AG04449 (cell line): ENCODE measurements at places on chromosomes 4 and X.

GRCh38 chr4:5489260-5489659, 219.1 kb downstream of the EVC2 start:
- no peak for DNase-seq

DNA sequence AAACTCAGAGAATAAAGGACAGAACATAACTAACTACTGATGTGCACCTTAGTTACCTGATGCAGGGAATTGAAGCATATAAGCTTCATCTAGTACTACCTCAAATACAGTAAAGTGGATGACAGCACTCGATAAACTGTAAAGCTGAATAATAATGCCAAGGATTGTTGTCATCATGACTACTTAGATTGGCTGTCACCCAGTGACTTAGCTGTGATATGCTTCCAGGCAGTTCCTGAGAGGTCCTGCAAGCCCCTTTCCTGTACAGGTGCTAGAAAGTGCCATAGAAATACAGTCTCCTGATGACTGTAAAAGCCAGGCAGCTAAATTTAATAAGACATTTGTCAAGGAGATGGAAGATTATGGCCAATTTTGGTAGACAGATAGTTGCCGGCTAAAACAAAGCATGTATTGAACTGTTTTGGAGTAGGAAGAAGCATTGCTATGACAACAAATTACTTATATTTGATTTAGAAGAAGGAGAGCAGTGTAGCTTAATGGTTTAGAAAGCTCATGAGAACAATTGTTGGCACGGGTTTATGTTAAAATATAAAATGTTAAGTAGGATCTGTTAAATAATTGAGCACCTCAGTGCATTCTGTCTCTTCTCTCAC, 29.7 kb downstream of the TMEM164 start:
- no peak for DNase-seq

DNA sequence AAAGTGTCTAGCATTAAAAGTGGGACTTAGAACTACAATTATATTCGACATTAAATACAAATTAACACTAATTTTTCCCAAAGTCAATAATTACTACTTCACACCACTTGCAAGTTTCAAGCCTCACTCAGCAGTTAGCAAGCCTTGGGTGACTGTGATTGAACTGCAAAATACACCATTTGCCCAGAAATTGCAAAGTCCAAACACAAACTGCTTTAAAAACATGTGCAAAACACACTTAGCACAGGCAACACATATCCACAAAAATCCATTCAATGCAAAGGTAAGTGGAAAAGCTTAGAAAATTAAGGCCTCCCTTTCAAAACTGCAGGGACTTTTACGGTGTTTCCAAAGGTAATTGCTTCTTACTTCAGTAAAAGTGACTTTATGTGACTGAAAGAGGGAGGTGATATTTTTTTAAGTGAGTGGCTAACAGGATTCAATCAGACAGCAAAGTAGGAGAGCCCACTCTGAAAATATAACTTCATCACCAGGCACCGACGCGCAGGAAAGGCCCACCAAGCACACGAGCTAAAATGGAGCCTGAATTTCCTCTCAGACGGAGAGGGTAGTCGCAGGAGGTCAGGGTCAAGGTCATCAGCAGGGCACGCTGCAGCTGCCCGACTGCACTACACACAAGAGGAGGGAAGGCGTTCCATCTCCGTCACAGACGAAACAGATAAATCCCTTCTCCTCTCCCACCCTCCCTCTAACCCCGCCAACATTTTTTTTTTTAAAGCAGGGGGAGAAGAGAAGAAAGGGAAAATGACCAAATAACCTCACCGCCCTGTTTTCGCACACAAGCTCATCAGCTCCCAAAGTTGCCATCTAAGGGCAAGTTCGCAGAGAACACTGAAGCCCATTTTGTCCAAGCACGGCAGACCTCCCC, 3.1 kb downstream of the ZNF827 start:
- DNase-seq, result no peak

GRCh38 chrX:139156356-139156755, 374.2 kb upstream of the F9 start:
- no peak for DNase-seq

DNA sequence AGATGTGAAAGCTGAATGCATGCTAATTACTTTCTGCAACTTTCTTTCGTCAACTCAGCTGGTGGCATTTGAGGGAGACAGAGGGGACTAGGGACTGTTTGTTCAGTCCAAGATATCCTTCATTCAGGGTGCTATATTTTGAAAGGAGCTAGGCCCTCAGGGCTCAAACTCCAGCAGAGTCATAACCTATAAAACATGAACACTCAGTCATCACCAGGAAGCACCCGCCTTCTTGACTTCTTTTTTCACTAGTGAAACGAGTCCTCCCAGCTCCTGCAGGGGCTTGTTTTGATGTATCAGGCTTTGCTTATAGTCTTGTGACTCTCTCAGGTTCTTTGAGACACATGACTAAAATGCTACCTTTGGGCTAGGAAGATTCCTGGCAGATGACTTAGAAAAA, 230.6 kb downstream of the PCDH7 start:
- DNase-seq, result no peak

DNA sequence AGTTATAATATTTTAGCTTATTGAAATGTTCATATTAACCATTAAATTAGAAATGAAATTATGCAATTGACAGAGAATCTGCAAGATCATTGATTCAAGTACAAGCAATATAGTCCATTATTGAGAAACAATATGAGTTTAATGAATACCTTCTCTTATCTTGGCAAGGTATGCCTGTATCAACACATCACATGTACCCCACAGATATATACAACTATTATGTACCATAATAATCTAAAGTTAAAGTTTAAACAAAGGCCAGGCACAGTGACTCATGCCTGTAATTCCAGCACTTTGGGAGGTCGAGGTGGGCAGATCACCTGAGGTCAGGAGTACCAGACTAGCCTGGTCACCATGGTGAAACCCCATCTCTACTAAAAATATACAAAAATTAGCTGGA, 514.7 kb downstream of the PCDH7 start:
- no peak for DNase-seq

GRCh38 chr4:153706519-153706918, 22.4 kb downstream of the TLR2 start:
- DNase-seq, result no peak

GRCh38 chr4:112847045-112847444, 202.4 kb upstream of the ANK2 start:
- no peak for DNase-seq

GRCh38 chrX:147838465-147839131, 73.1 kb upstream of the FMR1 start:
- no peak for DNase-seq

DNA sequence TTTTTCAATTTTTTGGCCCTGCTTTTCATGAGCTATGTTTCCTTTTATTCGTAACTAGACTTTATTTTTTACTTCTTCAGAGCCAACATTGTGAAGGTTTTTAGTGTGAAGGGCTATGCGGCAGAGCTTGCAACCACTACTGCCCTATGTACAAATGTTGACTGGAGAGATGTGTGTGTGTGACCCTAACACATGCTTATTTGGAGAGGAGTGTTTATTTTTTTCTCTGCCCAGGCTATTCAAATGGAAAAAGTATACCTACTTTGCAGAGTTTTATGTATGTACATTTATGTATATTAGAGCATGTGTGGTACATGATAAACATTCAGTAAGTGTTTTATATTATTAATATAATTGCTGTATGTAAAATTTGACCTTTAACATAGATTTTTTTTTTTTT, 86.5 kb downstream of the WWC2 start:
- no peak for DNase-seq
